ENCODE measurements at places on chromosomes 2 and 18. TPM values are rescaled to one million over a fixed set of nuclear protein-coding genes. Genes with fewer than 3 reads are reported as not detected.
A peak's percentile ranks its signal among the peaks of the same experiment; 100 is the strongest.

- no peaks in the 10 kb centered on the region for H3K4me1 ChIP-seq
- H3K4me3 ChIP-seq: no peak overlapping the region
- no peaks in the 10 kb centered on the region for H3K27me3 ChIP-seq
- no peak overlapping the region for H3K27ac ChIP-seq
These were observed 57.1 kb downstream of the OXER1 start for GRCh38 chr2:42706836-42707235.

DNA sequence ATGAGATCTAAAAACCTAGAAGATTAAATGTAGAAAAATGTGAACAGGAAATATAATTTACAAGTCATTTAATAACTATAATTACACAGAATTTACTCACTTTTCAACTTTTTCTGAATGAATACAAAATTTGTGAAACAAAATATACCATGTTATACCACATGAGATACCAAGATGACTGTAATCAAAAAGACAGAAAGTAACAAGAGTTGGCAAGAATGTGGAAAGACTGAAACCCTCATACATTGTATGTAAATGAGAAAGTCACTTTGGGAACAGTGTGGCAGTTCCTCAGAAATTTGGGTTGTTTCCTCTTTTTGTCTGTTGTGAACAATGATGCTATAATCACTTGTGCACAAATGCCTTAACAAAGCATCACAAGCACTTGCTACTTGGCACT, 145.4 kb upstream of the ZNF804A start:
- no peaks in the 10 kb centered on the region for H3K4me1 ChIP-seq
- H3K27ac ChIP-seq: no peak overlapping the region
- H3K27me3 ChIP-seq: no peaks in the 10 kb centered on the region
- H3K36me3 ChIP-seq: no peaks in the 10 kb centered on the region
- no peak for DNase-seq
- H3K4me3 ChIP-seq: no peak overlapping the region

DNA sequence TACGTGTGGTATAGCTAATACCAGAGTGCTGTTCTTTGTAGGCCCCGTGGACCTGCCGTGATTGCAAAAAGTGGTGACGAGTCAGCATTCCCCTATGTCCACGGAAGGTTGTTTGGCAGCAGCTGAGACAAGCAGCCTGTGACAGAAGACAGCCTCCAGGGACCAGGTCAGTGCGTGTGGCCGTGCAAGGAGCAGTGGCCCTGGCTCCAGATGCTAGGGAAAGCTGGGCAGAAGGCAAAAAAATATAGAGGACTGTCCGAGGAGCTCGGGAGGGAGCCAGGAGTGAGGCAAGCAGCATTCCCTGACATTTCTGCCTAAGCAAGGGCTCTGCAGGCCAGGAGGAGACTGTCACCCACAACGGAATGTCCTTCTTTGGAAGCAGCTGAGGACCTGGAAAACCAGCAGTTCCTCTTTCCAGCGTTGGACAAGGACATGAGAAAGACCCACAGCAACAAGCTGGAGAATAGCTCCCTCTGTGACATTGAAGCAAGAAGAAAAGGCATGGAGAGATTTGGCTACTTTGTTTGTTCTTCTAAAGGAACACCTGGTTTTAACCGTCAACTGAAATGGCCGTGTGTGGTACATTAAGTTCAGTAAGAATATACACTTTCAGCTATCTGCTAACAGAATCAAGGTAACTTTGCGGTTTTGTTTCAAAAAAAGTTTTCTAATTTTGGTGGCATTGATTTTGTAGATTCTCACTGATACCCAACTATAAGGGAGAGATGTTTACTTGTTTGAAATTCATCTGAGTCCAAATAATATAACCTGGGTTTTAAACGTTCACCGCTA, 58.3 kb downstream of the NPAS2 start:
- H3K4me3 ChIP-seq: no peak overlapping the region
- DNase-seq: no peak
- no peak overlapping the region for H3K27ac ChIP-seq
- no peaks in the 10 kb centered on the region for H3K36me3 ChIP-seq

GRCh38 chr18:6971823-6972478, 145.6 kb downstream of the LAMA1 start:
- no peak overlapping the region for H3K27ac ChIP-seq
- no peak for DNase-seq
- no peaks in the 10 kb centered on the region for H3K4me1 ChIP-seq
- no peaks in the 10 kb centered on the region for H3K27me3 ChIP-seq
- H3K36me3 ChIP-seq: no peaks in the 10 kb centered on the region
- H3K4me3 ChIP-seq: no peak overlapping the region

- peaks cover 64% of the 10 kb centered on the region for H3K4me1 ChIP-seq
- no peak overlapping the region for H3K27ac ChIP-seq
- no peak overlapping the region for H3K4me3 ChIP-seq
- no peak for DNase-seq
- H3K36me3 ChIP-seq: peaks cover 74% of the 10 kb centered on the region
These were observed 47.8 kb downstream of the TNFRSF11A start for GRCh38 chr18:62372882-62373281.

- no peak for DNase-seq
- no peak overlapping the region for H3K27ac ChIP-seq
- H3K36me3 ChIP-seq: no peaks in the 10 kb centered on the region
- no peak overlapping the region for H3K4me3 ChIP-seq
- H3K4me1 ChIP-seq: no peaks in the 10 kb centered on the region
These were observed 110.7 kb upstream of the ZEB2 start for GRCh38 chr2:144630459-144631215.

DNA sequence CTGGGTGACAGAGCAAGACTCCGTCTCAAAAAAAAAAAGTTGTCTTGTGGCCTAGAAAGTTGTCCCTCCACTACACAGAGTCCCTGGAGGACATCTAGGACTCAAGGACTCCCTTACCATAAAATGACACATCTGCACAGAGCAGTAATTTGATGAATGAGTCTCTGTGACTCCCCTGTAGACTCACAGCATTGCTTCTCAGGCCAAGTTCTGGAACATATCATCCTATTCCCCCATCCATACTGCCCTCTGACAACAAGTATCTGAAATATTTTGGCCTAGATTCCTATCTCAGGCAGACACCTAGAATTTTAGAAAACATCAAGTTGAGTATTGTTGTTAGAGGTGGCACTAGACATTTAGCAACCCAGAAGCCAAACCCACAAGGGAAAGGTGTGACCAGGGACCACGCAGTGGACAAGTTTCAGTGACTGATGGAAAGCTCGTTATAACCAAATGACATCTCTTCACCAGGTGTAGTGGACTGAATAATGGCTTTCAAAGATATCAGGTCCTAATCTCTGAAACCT, 97.9 kb upstream of the ATP8B1 start:
- H3K27ac ChIP-seq: no peak overlapping the region
- H3K27me3 ChIP-seq: no peaks in the 10 kb centered on the region
- no peaks in the 10 kb centered on the region for H3K4me1 ChIP-seq
- H3K36me3 ChIP-seq: no peaks in the 10 kb centered on the region
- no peak for DNase-seq

DNA sequence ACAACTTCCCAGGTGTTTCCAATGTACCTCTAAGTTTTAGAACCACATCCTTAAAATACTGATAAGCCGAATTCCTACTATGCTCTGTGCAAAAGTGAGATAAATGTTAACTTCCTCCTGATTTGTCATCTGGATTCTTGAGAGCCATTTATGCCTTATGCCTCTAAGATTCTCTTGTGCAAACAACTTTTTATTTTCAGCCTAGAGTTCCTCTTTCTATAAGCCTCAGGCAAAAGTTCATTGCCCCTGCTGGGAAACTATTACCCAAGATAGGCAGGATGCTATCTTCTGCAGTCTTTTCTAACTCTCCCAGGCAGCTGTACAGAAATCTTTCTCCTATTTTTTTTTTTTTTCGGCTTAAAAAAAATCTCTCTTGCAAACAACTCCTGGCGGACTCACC, 216.1 kb downstream of the KCNJ3 start:
- no peaks in the 10 kb centered on the region for H3K36me3 ChIP-seq
- no peak overlapping the region for H3K27ac ChIP-seq
- no peak overlapping the region for H3K4me3 ChIP-seq
- no peaks in the 10 kb centered on the region for H3K27me3 ChIP-seq

GRCh38 chr2:25421289-25421688, 79.6 kb upstream of the DNMT3A start:
- DNase-seq: no peak
- no peak overlapping the region for H3K27ac ChIP-seq
- H3K27me3 ChIP-seq: no peaks in the 10 kb centered on the region
- H3K4me1 ChIP-seq: peaks cover 11% of the 10 kb centered on the region

DNA sequence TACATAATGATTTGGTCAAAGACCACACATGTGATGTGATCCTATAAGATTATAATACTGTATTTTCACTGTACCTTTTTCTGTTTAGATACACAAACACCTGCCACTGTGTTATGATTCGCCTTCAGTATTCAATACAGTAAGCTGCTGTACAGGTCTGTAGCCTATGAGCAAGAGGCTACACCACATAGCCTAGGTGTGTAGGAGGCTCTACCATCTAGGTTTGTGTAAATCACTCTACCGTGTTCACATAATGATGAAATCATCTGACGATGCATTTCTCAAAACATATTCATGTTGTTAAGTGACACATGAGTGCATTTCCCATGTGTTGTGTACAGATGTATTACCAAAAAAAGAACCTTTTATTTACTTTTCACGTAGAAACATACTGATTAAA, 74.5 kb downstream of the USP40 start:
- H3K4me1 ChIP-seq: peaks cover 6% of the 10 kb centered on the region
- H3K27me3 ChIP-seq: no peaks in the 10 kb centered on the region
- H3K36me3 ChIP-seq: no peaks in the 10 kb centered on the region
- no peak overlapping the region for H3K4me3 ChIP-seq

GRCh38 chr2:227793148-227793712, 20.4 kb upstream of the CCL20 start:
- DNase-seq: no peak
- no peaks in the 10 kb centered on the region for H3K36me3 ChIP-seq
- no peaks in the 10 kb centered on the region for H3K4me1 ChIP-seq

GRCh38 chr2:197852108-197852507, 47.7 kb downstream of the PLCL1 start:
- DNase-seq: no peak
- H3K27ac ChIP-seq: no peak overlapping the region
- H3K4me1 ChIP-seq: peaks cover 30% of the 10 kb centered on the region
- no peaks in the 10 kb centered on the region for H3K36me3 ChIP-seq
- no peak overlapping the region for H3K4me3 ChIP-seq

DNA sequence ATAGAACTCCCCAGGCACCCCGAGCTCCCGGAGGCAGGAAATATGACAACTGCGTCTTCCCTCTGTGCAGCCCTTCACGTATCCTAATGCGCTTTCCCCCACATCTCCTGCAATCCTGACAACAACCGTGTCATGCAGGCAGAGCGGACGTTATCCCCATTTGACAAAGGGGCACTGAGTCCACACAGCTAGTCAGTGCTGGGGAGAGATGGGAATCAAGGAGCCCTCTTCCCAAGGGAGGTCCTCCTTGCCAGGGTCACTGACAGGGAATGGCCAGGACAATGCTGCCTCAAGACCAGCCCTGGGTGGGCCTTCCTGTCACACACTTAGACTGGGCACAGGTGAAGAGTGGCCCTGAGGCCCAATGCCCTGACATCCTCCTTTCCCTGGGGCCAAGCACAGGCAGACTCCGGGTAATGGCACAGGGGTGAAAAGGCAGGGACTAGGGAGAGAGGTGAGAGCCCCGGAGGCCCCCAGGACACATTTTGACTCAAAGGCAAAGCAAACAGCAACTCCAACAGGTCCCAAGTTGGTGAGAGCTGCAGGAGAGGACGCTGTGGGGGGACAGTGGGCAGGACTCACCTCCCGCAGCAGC, 2.2 kb downstream of the ADCY3 start:
- peak overlapping the region; percentile 77 for H3K4me3 ChIP-seq
- peak overlapping the region; percentile 46 for H3K27ac ChIP-seq
- peaks cover 45% of the 10 kb centered on the region for H3K36me3 ChIP-seq
- H3K4me1 ChIP-seq: peaks cover 26% of the 10 kb centered on the region
- DNase-seq: no peak
- no peaks in the 10 kb centered on the region for H3K27me3 ChIP-seq

DNA sequence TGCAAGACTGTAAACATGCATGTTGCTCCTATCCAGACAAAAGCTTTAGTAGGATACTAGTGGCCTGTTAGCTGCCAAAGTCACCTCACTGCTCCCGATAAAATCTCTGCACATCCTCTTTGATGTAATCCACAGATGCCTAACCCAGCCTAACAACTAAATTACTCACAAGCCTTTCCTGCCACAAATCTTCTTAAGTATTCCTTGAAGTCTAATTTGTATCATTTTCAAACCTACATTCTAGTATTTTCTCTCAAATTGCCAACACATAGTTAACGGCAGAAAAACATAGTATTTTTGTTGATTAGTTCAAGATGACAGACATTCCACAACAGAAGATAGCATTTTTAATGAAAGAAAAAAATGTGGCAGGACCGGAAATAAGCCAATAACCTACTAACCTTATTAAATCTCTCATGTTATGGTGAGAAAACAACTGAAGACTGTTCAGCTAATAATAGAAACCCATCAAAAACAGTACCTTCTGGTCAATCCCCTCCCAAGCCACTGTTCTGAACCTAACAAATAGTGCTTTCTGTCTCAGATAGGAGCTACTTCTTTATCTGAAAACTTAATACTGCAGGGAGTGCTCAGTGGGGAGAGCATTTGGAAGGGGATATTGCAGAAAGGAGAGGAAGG, at the start of gene MPP4:
TSS of gene MPP4 (minus strand) at position 57 of the 639 bp plus-strand sequence. CDS start 4,690 bp downstream, outside the sequence.
- H3K36me3 ChIP-seq: no peaks in the 10 kb centered on the region
- H3K27ac ChIP-seq: no peak within 1 kb of the TSS
- no peak for DNase-seq
- peaks cover 6% of the 10 kb centered on the region for H3K4me1 ChIP-seq
- H3K4me3 ChIP-seq: no peak within 1 kb of the TSS

The TNS1 gene
- 0.91 TPM for total RNA-seq

The MYCN gene
- total RNA-seq: not detected

The TEKT4 gene
- total RNA-seq: not detected

The SATB2 gene
- 0.05 TPM for total RNA-seq

The GCKR gene
- not detected for total RNA-seq

The KIAA2012 gene
- total RNA-seq: not detected
